ENCODE measurements at places on chromosomes 16 and 17. TPM values are rescaled to one million over a fixed set of nuclear protein-coding genes. Genes with fewer than 3 reads are reported as not detected.
A peak's percentile ranks its signal among the peaks of the same experiment; 100 is the strongest.

POLDIP2 gene
- total RNA-seq: 84.6 TPM

CLDN6 gene
- total RNA-seq: under 0.01 TPM

ZNF500 gene
- total RNA-seq: 16.2 TPM

CTF1 gene
- 2.9 TPM for total RNA-seq

ZNF423 gene
- 11.6 TPM for total RNA-seq

NACA2 gene
- not detected for total RNA-seq

FN3K gene
- 2.9 TPM for total RNA-seq

GRCh38 chr17:74226252-74226651 is 12.9 kb downstream of the TTYH2 start:
- DNase-seq: no peak

DNA sequence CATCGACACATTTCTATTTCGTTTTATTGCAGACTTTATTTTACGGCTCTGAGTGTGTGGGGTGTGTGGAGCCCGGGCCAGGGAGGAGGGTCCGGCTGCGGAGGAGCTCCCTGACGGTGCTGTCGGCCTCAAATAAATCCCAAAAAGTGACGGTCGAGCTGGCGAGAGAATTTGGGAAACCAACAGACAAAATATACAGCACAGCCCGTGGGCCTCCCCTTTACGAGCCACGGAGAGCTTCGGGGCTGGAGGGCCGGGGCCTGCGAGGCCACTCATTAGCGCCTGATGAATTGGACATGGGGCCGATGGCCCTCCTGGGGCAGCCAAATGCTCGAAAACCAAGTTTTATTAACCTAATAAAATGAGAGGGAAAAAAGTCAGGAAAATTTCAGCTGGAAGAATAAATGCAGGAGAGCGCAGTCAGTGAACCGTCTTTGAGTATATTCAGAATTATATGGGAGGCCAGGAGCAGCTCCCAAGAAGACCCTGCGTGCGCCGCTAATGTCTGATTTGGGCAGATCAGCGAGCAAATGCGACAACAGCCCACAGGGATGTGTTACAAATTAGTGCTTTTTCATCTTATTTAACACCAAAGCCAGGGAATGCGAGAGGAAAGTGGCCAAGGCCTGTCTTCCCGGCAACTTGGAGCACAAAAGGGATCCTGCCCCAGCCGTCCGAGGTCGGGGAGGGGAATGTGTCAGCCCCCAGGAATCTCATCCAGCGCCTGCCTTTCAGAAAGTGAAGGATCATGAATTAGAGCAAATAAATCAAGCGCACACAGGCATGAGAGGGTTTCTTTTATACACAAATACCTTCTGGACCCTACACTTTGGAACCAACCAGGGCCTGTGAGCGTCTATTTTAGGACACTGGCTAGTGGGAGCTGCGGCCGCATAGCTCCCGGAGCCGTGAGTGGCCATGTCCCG is 249.1 kb downstream of the C16orf95 start:
- no peak for DNase-seq

GRCh38 chr17:40604327-40605080 is 39.2 kb upstream of the CCR7 start:
- no peak for DNase-seq

DNA sequence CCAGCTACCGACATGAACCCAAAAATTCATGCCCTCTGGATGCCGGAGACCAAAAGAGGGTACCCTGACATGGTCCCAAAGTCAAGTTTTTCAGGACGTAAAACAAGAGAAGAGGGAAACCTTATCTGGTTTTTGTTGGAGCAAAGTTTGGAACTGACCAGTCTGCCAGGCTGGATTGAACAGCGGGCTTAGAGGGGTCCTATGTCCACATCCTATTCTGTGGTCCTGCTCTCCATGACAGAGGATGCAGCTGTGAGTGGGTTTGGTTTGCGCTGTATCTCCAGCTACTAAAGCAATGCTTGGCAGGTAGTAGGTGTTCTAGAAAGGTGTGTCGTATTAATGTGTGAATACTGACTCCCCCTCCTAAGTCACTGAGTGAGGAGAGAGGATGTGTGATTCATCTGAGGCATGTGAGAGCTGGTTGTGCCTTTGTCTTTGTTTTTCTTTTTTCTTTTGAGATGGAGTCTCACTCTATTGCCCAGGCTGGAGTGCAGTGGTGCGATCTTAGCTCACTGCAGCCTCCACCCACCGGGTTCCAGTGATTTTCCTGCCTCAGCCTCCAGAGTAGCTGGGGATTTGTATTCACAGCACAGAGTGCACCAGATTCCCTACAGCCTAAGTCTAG is 31.0 kb downstream of the PMM2 start:
- peak; percentile 71 for DNase-seq

DNA sequence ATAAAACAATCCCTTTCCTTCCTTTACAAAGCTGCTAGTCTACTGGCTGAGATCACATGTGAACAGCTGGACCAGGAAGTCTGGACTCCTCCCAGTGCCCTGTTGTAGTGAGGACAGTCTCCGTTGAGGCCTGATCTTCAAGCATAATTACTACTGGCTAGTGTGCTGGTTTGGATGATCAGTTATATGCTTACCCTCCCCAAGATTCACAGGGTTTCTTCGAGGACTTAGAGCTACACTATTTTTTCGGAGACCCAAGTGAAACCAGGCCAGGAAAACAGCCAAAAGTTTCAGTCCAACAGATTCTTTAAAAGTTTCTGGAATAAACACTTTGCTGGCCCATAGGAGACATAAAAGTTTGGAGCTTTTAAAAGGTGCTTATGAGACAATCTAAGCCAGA is 194.9 kb upstream of the CDH11 start:
- no peak for DNase-seq

DNA sequence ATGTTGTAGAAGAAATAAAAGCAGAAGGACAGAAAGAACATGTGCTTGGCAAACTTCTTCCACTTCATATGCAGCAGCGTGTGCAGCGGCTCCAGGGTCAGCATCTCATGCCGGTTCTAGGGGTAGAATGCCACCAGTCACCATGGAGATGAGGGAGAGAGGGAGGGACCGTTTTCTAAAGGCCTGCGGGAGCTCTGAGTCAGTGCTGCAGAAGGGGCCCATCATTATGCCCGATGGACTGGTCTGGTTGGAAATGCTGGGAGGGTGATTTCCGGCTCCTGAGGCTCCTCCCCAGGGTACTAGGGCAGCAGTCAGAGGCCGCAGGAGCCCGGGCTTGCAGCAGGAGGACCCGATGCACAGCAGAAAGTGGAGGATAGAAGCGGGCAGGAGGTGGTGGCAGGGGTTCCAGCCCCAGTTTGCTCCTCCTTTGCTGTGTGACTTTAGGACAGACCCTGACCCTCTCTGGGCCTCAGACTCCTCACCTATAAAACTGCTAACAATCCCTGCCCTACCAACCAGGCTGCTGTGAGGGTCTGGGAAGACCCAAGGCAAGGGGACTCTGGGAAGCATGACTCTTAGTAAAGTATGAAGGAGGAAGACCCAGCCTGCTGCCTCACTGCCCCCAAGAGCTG is 28.6 kb downstream of the TRPV3 start:
- peak; percentile 61 for DNase-seq

DNA sequence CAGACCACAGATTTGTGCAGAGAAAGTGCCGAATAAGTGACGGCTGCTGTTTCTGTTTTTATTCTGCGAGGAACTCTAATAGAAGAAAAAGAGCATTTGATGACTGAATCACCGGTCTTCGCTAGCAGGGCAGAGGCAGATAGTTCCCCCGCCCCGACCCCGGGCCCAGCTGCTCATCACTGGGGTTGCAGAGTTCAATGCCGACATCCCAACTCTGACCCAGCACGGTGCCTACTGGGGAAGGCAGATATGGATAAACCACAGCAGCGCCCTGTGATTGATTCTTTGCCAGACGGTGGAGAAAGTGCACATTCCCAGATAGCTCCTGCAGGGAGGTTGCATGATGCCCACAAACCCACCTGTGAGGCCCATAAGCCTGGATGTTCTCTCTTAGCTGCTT is 357.9 kb upstream of the HSBP1 start:
- no peak for DNase-seq

DNA sequence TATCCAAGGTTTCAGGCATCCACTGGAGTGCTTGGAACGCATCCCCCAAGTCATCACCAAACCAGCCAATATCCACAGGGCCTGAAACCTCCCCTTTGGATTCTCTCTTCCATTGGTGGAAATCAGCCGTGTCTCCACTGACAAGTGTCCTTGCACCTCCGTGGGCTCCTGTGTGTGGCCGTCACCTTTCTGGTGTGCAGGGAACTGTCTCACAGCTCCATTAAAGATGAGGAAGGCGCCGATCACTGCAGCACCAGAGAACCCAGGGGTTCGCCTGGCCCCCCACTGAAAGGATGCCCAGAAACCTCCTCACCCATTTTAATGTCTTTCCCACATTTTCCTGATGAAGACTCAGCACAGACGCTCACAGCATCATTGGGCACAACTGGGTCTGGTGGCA is 17.8 kb upstream of the METRNL start:
- DNase-seq: peak; percentile 41

DNA sequence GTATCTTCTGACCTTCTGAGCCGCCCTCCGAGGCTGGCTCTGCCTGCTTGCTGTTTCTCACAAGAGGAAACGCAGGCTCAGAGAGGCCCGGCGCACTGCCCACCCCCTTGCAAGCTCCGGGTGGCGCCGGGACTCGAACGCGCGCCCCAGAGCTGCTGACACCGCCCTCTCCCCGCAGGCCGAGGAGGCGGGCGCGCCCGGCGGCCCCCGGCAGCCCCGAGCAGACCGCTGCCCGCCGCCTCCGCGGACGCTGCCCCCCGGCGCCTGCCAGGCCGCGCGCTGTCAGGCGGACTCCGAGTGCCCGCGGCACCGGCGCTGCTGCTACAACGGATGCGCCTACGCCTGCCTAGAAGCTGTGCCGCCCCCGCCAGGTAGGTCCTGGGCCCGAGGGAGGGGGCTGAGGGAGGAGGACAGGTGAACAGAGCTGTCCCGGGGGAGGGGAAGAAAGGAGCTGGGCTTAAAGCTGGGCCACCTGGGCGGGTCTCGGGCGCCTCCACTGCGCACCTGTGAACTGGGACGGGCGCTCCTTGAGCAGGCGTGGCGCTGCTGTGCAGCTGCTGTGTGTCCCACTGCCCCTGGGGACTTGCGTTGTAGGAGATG is 18.2 kb downstream of the WFDC1 start:
- no peak for DNase-seq

DNA sequence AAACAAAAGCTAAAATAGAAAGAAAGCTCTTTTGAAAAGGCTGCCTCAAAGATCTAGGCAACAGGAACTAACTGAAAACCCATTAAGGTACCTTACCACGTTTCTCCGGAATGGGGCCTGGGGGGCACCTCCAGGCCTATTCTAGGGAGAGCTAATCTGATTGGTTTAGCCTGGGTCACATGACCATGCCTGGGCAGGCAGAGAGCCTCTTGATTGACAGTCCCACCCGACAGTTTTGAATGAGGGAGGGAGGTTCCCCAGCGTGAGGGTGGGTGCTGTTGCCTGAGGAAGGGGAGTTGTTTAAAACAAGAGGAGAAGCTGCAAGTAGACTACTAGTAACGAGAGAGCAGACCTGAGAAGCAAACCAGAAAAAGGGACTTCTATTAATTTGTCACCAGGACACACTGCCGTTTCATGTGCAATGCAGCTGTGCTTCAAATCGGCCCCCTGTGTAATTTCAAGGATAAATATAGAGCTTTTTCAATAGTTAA is 143.4 kb upstream of the HS3ST2 start:
- DNase-seq: peak; percentile 66

DNA sequence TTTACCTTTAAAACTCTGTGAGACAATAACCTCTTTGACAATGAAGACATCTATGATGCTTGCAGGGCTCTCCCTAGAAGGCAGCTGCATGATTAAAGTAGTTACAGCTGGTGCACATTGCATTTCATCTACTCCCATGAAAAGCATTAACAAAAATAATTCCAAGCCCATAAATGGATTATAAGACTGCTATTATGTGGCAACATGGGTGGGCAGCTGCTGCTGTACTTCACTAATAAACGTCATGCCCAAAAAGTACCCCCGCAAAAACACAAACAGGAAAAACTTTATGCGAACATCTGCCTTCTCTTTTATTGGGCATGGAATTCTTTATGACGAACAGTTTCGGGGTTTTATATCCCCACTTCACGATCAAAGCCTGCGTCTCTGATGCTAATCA is 224.9 kb downstream of the CA10 start:
- no peak for DNase-seq

DNA sequence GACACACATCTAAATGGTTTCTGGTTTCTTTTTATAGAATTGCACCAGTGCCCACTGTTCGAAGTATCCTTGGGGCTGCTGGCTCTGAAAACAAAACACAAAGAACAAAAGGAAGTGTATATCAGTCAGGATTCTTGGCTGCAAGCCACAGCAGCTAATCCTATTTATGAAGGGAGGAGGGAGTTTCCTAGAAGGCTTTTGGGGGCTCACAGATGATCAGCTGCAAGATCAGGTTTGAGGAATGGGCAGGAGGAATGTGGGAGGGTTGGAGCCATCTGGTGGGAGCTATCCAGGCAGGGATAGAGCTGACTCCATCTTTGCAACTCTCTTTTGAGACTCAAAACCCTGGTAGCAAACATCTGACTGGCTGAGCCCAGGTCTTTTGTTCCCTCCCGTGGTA is 118.3 kb upstream of the EEF2KMT start:
- DNase-seq: no peak

GRCh38 chr17:80923211-80924110 is 68.2 kb upstream of the CHMP6 start:
- DNase-seq: no peak

DNA sequence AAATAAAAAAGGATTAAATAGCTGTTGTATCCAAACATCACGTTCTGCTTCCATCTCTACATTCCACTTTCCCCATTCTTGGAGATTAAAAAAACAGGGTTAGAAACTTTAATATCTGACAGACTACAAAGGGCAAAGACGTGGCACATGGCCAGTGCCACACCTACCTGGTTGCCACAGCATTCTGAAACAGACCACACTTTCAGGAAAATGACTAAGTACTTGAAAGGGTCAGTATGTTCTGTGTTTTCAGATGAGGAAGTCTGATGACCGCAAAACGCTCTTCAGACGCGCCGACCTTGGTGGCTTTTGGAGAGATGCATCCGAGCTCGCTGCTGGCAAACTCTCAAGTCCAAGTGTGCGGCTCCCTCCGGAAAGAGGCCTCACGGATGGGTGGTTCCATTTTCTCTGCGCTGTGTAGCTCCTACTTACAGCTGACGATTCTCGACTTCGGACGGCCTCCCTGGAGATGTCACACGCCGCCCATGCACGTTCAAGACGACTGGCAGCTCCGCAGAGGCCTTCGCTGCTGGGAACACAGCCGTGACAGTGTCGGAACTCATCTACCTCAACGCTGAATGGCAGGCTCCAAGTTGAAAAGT is 15.5 kb downstream of the MAP1LC3B start:
- DNase-seq: no peak

DNA sequence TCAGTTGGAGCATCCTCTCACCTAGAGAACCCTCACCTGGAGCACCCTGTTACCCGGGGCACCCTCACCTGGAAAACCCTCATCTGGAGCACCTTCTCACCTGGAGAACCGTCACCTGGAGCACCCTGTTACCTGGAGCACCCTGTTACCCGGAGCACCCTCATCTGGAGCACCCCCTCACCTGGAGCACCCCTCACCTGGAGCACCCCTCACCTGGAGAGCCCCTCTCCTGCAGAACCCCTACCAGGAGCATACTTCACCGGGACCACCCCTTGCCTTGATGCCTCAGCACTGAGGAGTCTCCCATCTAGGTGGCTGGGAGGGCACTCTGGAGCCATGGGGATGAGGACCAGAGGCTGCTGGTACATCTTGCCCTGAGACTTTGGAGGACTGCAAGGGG is 3.4 kb upstream of the FBXL16 start:
- no peak for DNase-seq
